Activated CD4-positive, alpha-beta T cell treated with anti-CD3 and anti-CD28 coated beads, Interleukin-2, amount 10 ng/mL, durations not matched to agents 24 days and 14 days (primary cell): ENCODE measurements at places on chromosomes 3 and 15. TPM values are rescaled to one million over a fixed set of nuclear protein-coding genes. Genes with fewer than 3 reads are reported as not detected.

DNA sequence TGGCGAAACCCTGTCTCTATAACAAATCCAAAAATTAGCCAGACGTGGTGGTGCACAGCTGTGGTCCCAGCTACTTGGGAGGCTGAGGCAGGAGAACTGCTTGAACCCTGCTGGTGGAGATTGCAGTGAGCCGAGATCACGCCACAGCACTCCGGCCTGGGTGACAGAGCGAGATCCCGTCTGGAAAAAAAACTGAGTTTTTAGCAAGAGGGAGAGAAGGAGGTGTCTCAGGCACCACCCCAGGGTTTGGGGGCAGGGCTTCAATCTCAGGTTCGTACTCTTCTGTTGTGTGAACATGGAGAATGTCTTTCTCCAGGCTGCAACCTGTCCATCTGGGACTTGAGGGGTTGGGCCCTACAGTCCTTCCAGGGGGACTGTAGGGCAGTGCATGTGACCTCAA is 2.7 kb downstream of the CHRNA3 start:
- H3K4me3 ChIP-seq: no peak overlapping the region
- no peaks in the 10 kb centered on the region for H3K36me3 ChIP-seq
- no peak overlapping the region for H3K27ac ChIP-seq
- H3K27me3 ChIP-seq: peaks cover 37% of the 10 kb centered on the region
- H3K4me1 ChIP-seq: peaks cover 2% of the 10 kb centered on the region

GRCh38 chr3:195597229-195597628 is 13.5 kb upstream of the APOD start:
- peaks cover 3% of the 10 kb centered on the region for H3K27me3 ChIP-seq
- H3K27ac ChIP-seq: no peak overlapping the region
- no peaks in the 10 kb centered on the region for H3K36me3 ChIP-seq
- peaks cover 1% of the 10 kb centered on the region for H3K4me1 ChIP-seq

DNA sequence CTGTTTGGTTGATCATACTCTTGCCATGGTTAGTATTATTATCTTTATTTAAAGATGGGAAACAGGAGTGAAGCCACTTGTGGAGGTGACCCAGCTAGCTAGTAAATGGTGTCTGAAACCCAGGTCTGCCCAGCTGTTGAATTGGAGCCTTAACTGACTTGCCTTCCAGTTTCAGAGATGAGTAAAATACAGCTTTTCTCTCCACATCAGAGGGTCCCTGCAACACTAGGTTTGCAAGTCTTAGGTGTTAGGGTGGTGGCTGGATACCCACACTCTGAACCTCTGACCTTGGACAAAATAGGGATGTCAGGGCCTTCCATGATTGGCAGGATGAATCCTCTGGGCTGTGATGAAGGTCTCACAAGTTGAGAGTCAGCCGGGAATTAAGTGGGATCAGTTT is 4.1 kb downstream of the FLNB start:
- no peaks in the 10 kb centered on the region for H3K27me3 ChIP-seq
- DNase-seq: no peak
- H3K36me3 ChIP-seq: no peaks in the 10 kb centered on the region
- no peak overlapping the region for H3K27ac ChIP-seq
- peak overlapping the region; percentile 11 for H3K4me3 ChIP-seq
- peaks cover 36% of the 10 kb centered on the region for H3K4me1 ChIP-seq

- no peak overlapping the region for H3K4me3 ChIP-seq
- H3K27me3 ChIP-seq: no peaks in the 10 kb centered on the region
- peaks cover 29% of the 10 kb centered on the region for H3K36me3 ChIP-seq
- peaks cover 2% of the 10 kb centered on the region for H3K4me1 ChIP-seq
Observed at GRCh38 chr3:57659806-57660439, 33.0 kb downstream of the DENND6A start.

GRCh38 chr3:114550165-114550564 is 256.3 kb downstream of the TIGIT start:
- H3K27ac ChIP-seq: no peak overlapping the region
- no peaks in the 10 kb centered on the region for H3K4me1 ChIP-seq
- no peak for DNase-seq
- H3K4me3 ChIP-seq: no peak overlapping the region
- H3K36me3 ChIP-seq: no peaks in the 10 kb centered on the region
- no peaks in the 10 kb centered on the region for H3K27me3 ChIP-seq

DNA sequence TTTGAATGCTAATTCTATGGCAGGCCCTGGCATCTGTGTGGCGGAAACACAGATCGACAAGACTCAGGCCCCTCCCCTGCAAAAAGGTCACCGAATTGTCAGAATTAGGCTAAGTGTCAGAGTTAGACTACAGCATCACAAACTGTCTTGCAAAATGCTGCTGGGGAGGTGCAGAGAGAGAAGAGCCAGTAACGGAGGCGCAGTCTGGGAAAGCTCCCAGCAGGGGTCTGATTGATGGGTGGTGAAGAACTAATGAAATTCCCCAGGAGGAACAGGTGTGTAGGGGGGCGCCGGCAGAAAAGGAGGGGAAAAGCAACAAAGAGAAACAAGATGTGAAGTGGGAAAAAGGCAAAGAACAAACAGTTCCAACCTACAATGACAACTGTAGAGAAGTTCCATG is 72.7 kb upstream of the TAMM41 start:
- H3K4me3 ChIP-seq: no peak overlapping the region
- H3K4me1 ChIP-seq: no peaks in the 10 kb centered on the region
- no peak overlapping the region for H3K27ac ChIP-seq
- no peaks in the 10 kb centered on the region for H3K36me3 ChIP-seq

- peaks cover 6% of the 10 kb centered on the region for H3K4me1 ChIP-seq
- H3K4me3 ChIP-seq: no peak overlapping the region
- no peak overlapping the region for H3K27ac ChIP-seq
- no peak for DNase-seq
- no peaks in the 10 kb centered on the region for H3K36me3 ChIP-seq
- peaks cover 33% of the 10 kb centered on the region for H3K27me3 ChIP-seq
Observed at GRCh38 chr3:13552857-13553652, 4.1 kb downstream of the FBLN2 start.

DNA sequence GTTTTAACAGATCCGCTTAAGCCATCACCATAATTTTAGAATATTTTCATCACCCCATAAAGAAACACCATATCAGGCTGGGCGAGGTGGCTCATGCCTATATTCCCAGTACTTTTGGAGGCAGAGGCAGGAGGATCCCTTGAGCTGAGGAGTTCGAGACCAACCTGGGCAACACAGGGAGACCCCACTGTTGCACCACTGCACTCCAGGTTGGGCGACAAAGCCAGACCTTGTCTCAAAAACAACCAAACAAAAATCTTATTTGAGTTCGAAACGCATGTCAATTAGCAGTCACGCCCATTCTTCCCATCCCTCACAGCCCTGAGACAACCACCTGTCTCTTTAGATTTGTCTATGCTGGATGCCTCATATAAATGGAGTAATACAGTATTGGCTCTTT is 119.9 kb downstream of the KLF13 start:
- H3K4me1 ChIP-seq: peaks cover 23% of the 10 kb centered on the region
- H3K36me3 ChIP-seq: no peaks in the 10 kb centered on the region
- no peak for DNase-seq

- no peak overlapping the region for H3K27ac ChIP-seq
- peaks cover 15% of the 10 kb centered on the region for H3K27me3 ChIP-seq
- H3K4me1 ChIP-seq: no peaks in the 10 kb centered on the region
- no peaks in the 10 kb centered on the region for H3K36me3 ChIP-seq
- H3K4me3 ChIP-seq: no peak overlapping the region
Observed at GRCh38 chr15:72970933-72971760, 81.1 kb upstream of the NEO1 start.

- no peaks in the 10 kb centered on the region for H3K4me1 ChIP-seq
- H3K4me3 ChIP-seq: no peak overlapping the region
- peak; percentile 65 for DNase-seq
- H3K27ac ChIP-seq: no peak overlapping the region
- no peaks in the 10 kb centered on the region for H3K27me3 ChIP-seq
Observed at GRCh38 chr3:81302045-81302444, 459.4 kb downstream of the GBE1 start.

DNA sequence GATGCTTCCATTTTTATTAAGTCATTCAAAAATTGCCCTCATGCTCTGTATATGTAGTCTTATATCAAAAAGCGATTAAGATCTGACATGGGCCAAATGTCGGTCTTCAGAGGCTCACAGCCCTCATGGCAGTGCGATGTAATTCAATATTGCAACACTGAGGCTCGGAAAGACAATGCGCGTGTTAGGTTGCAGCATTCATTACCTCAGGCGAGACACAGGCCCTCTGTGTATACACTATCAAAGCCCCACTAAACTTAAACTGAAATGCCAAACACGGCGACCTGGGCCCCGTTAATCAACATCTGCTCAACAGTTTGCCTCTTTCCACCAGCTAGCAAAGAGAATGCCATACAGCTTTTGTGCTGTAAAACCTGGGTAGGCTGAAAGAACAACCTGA is 413.4 kb downstream of the ERC2 start:
- H3K36me3 ChIP-seq: no peaks in the 10 kb centered on the region
- no peak overlapping the region for H3K4me3 ChIP-seq
- no peaks in the 10 kb centered on the region for H3K4me1 ChIP-seq
- H3K27me3 ChIP-seq: no peaks in the 10 kb centered on the region
- DNase-seq: no peak
- no peak overlapping the region for H3K27ac ChIP-seq

- H3K4me3 ChIP-seq: peak overlapping the region; percentile 96
- peak overlapping the region; percentile 98 for H3K27ac ChIP-seq
- no peak for DNase-seq
- H3K4me1 ChIP-seq: peaks cover 40% of the 10 kb centered on the region
- peaks cover 71% of the 10 kb centered on the region for H3K36me3 ChIP-seq
Observed at GRCh38 chr15:43799209-43799944, 643 bp downstream of the SERINC4 start.

DNA sequence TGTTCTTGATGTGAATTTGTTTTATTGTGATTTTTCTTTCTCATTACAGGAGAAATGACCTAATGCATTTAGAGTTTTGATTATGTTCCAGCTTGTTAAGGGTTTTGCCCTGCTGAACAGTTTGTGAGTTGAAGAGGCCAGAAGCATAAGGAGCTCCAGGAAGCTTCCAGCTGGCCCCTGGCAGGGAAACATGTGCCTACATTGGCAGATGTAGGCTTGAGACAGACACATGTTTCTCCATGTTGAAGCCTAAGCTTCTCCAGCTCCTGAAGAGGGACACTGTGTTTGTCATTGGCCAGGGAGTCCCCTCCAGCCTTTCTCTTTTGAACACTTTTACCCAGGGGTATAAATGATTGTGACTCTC is 88.4 kb downstream of the ASB7 start:
- no peaks in the 10 kb centered on the region for H3K4me1 ChIP-seq
- H3K27me3 ChIP-seq: peaks cover 8% of the 10 kb centered on the region
- no peaks in the 10 kb centered on the region for H3K36me3 ChIP-seq

DNA sequence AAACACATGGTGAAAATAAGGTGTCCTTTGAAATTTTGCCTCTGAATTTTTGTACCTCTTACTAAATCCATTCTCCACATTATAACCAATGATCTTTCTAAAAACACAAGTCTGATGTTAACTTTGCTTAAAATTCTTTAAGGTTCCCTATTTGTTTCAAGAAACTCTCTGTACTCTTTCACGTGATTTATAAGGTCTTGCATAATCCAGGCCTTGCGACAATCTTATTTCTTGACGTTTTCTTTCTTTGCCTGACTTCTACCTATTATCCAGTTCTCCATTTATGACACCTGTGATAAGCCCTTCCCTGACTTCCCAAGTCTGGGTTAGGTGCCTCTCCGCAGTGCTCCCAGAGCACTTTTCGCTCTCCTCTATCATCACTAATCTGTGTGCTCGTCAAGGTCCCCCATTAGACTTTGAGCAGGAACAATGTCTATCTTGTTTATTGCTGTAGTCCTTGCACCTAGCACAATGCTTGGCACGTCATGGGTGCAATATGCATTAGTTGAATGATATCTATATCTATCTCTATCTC is 24.3 kb upstream of the KPNA1 start:
- no peak for DNase-seq
- peaks cover 73% of the 10 kb centered on the region for H3K36me3 ChIP-seq
- H3K4me3 ChIP-seq: no peak overlapping the region
- H3K4me1 ChIP-seq: peaks cover 32% of the 10 kb centered on the region
- no peak overlapping the region for H3K27ac ChIP-seq

- no peaks in the 10 kb centered on the region for H3K27me3 ChIP-seq
- H3K36me3 ChIP-seq: no peaks in the 10 kb centered on the region
- no peak for DNase-seq
- H3K4me1 ChIP-seq: peaks cover 3% of the 10 kb centered on the region
- H3K27ac ChIP-seq: no peak overlapping the region
Observed at GRCh38 chr15:80012060-80012726, 41.2 kb upstream of the BCL2A1 start.

DNA sequence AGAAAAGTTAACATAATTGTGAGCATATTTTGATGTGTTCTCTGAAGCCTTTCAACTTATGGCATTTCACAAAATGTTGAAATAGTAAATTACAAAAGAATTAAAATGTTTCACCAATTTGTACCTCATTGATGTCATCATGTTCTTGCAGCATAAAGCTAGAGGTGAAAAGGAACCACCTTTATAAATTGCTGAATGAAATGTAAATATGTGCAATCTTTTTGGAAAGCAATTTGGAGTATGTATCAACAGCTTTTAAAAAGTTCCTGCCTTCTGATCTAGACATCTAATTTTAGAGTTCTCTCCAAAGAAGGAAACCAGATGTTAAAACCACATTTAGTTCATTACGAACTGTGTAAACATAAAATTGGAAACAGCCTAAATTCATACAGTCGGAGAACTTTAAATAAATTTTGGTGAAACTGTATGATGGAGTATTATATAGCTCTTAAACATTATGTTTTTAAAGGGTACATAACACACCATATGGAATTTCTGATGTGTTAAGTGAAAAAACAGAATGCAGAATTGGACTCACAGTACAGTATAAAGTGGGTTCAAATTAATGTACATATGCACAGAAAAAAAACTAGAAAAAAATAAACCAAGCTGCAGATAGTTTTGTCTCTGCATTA is 311.2 kb upstream of the NAALADL2 start:
- H3K27ac ChIP-seq: no peak overlapping the region
- H3K36me3 ChIP-seq: no peaks in the 10 kb centered on the region
- no peaks in the 10 kb centered on the region for H3K27me3 ChIP-seq
- no peak for DNase-seq

GRCh38 chr3:167940241-167940640 is 155.5 kb downstream of the GOLIM4 start:
- H3K27me3 ChIP-seq: peaks cover 1% of the 10 kb centered on the region
- H3K27ac ChIP-seq: no peak overlapping the region
- DNase-seq: no peak

DNA sequence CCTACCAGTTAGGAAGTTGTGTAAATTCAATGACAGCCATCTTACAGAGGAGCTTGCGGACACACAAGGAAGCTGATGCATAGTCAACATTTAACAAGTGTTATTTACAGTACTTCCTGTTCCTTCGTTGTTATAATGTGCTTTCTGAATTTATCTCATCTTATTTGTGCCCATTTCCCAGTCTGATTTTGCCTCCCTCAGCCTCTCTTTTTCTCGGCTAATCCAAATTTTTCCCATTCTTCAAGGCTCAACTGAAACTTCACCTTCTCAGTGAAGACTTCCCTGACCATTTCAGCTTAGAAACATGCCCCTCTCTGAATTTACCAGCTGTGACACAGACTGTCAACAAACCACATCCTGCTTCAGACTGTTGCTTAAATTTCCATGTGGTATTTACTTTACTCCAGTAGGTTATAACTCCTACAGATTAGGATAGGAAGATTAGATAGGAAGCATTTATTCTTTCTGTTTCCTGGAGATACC is 55.7 kb upstream of the CP start:
- H3K4me1 ChIP-seq: peaks cover 12% of the 10 kb centered on the region
- no peaks in the 10 kb centered on the region for H3K36me3 ChIP-seq
- peak overlapping the region; percentile 84 for H3K27ac ChIP-seq
- H3K27me3 ChIP-seq: no peaks in the 10 kb centered on the region
- DNase-seq: peak; percentile 75
- H3K4me3 ChIP-seq: peak overlapping the region; percentile 65

UBE3A gene
- total RNA-seq: 110 and 116 TPM in 2 replicates

PCSK6 gene
- total RNA-seq: 4.7 and 5.4 TPM in 2 replicates

SYNM gene
- 0.79 and 1.1 TPM in 2 replicates for total RNA-seq

THBS1 gene
- total RNA-seq: 1.9 and 2.8 TPM in 2 replicates

CDC25A gene
- total RNA-seq: 57.0 and 60.2 TPM in 2 replicates

SGO1 gene
- total RNA-seq: 20.0 and 23.6 TPM in 2 replicates

ALPK3 gene
- 0.09 and 0.21 TPM in 2 replicates for total RNA-seq

GHSR gene
- total RNA-seq: not detected in 2 replicates

ZNF710 gene
- 28.3 and 29.3 TPM in 2 replicates for total RNA-seq

CHST13 gene
- not detected in 2 replicates for total RNA-seq

SKIC8 gene
- total RNA-seq: 57.6 and 62.2 TPM in 2 replicates
